ENCODE measurements at places on chromosomes 13 and 19.

DNA sequence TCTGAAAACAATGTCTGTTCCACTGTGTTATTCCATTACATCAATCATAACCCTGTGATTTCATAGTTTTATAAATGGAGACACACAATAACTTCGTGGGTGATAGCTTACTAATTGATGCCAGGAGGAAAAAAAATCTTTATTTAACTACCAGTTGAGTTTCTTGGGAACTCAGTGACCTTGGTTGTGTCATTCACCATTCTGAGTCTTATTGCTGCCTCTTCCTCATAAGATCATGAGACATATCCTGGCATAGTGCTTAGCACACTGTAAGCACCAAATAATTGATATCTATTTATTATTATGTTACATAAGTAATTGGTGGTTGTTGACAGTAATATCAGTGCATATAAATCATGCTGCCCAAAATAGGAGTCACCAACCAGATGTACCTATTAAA is 39.1 kb upstream of the SIN3B start:
- no peak for DNase-seq

GRCh38 chr13:98591721-98592361 is 14.9 kb upstream of the STK24 start:
- DNase-seq = no peak

DNA sequence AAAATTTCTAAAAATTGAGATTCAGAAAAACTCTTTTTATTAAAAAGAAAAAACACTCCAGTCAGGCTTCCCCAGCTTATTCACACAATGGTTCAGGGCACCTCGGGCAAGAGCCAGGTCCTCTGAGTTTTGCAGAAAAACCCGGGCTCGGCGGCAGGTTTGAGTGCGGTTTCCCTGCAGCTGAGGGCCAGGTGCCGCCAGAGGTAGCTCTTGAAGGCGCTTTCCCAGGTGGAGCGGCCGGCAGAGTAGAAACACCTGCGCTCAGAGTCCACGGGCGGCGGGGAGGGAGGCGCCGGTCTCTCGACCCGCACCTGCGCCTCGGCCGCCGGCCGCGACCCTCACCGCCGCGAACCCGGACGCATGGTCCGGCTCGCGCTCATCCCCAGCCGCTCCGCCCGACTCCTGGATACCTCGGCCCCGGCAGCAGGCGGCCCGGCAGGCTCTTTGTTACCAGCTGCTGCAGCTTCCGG is 444 bp downstream of the PROSER1 start:
- DNase-seq = no peak

- no peak for DNase-seq
Observed at GRCh38 chr13:110310541-110311442, 3.7 kb downstream of the COL4A2 start.

- no peak for DNase-seq
Observed at GRCh38 chr19:30145467-30145866, 203.4 kb downstream of the URI1 start.
